ENCODE measurements at places on chromosomes 2 and 18.

DNA sequence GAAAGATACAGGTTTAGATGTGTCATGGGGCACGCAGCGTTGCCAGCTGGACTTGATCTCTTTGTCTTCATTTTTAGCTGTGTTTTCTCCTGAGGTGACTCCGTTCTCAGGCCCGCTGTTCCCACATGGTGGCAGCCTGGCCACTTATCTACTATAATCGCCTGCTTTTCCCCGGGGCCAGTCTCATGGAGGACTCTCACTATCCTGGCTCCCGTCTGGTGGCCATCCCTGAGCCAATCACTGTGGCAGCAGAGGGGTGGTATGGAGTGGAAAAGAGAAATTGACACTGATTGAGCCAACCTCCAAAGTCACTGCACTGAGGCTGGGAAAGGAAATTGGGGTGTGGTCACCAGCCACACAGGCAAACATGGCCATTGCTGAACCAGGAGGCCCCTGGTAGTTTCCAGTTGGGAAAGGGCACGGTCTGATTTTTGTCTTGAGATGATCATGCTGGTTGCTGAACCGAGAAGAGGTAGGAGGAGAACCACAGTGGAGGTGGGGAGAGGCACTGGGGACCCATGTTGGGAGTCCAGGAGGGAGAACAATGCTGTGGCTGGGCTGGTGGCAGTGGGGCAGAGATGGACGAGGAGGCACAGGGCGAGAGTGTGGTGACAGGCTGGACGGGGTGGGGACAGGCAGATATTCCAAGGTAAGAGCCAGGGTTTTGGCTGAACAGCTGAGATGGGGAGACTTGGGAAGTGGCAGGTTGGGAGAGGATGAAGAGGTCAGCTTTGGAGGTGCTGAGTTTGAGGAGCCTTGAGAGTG, 45.6 kb downstream of the KCNIP3 start:
- DNase-seq: no peak

DNA sequence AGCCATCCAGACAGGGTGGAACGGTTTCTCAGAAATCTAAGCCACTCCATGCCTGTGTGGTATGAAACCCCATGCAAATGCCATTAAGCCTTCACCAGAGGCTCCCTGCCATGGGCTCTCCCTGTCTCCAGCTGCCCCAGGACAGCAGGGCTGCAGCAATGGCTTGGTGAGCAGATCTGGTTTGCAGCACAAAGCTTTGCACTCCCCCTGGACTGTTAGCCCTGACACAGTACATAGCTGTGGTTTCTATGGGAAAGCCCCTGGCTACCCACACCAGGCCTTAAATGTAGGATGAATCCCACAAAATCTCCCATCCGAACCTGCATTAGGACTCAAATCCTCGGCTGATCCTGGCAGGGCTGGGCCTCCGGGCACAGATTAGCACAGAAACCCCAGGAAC, 291.6 kb downstream of the TNS1 start:
- no peak for DNase-seq

GRCh38 chr2:220226546-220226945, 599.1 kb downstream of the SLC4A3 start:
- DNase-seq: no peak

GRCh38 chr2:105454801-105455485, 56.1 kb upstream of the FHL2 start:
- no peak for DNase-seq

DNA sequence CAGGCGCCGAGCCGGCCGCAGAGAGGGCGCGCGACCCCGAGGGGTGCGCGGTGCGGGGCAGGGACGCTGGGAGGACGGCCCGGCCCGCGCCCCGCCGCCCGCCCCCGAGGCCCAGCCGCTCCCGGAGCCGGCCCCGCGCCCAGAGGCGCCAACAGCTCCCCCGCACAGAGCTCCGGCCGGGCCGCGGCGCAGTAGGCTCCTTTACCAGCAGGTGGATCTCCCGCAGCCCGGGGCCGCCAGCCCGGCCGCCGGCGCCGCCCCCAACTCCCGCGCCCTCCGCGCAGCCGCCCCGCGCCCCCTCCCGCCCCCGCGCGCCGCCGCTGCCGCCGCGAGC, 258 bp downstream of the MGAT4A start:
- no peak for DNase-seq

GRCh38 chr18:11387880-11388279, 221.5 kb upstream of the SLC35G4 start:
- DNase-seq: no peak

Data from activated CD8-positive, alpha-beta memory T cell treated with anti-CD3 and anti-CD28 coated beads for 4 hours (primary cell).